Progenitor cell of endocrine pancreas (in vitro differentiated cells): ENCODE measurements at places on chromosomes 5 and 9.
A peak's percentile ranks its signal among the peaks of the same experiment; 100 is the strongest.

GRCh38 chr5:160092960-160093707 lies 26.1 kb downstream of the PWWP2A start:
- H3K4me3 ChIP-seq, result no peak overlapping the region
- no peak overlapping the region for H3K27ac ChIP-seq
- H3K27me3 ChIP-seq, result no peaks in the 10 kb centered on the region
- peaks cover 8% of the 10 kb centered on the region for H3K4me1 ChIP-seq
- H3K36me3 ChIP-seq, result peaks cover 20% of the 10 kb centered on the region

DNA sequence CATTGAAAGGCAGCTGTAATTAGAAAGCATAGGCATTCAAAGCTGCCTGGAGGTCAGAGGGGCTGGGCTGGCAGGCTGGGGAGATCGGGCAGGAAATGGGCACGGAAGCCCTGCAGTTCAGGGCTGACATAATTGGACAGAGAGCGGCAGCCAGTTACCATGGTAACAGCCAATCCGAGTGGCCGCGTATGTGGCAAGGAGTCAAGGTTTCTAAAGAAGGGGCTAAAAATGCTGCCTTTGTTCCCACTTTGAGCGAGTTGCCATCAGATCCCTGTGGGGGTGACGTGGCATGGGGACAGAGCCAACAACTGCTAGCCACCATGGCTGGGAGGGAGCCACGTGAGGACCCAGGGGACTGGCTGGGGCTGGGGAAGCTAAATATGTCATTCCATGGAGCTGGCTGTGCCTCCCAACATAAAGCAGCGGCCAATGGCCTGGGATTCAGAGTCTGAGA lies 44.7 kb upstream of the NDFIP1 start:
- no peak for DNase-seq
- H3K4me1 ChIP-seq, result peaks cover 16% of the 10 kb centered on the region
- no peaks in the 10 kb centered on the region for H3K27me3 ChIP-seq

DNA sequence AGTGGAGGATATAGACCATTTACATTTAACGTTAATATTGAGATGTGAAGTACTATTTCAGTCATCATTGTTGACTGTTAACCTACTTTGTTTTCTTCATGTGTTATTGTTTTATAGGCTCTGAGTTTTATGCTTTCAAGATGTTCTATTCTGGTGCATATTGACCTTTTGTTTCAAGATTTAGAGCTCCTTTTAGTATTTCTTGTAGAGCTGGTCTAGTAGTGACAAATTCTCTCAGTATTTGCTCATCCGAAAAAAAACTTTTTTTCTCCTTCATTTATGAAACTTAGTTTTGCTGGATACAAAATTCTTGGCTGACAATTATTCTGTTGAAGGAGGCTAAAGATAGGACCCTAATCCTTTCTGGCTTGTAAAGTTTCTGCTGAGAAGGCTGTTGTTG lies 91.3 kb downstream of the INVS start:
- H3K36me3 ChIP-seq, result peaks cover 47% of the 10 kb centered on the region
- no peak for DNase-seq
- H3K4me1 ChIP-seq, result no peaks in the 10 kb centered on the region

DNA sequence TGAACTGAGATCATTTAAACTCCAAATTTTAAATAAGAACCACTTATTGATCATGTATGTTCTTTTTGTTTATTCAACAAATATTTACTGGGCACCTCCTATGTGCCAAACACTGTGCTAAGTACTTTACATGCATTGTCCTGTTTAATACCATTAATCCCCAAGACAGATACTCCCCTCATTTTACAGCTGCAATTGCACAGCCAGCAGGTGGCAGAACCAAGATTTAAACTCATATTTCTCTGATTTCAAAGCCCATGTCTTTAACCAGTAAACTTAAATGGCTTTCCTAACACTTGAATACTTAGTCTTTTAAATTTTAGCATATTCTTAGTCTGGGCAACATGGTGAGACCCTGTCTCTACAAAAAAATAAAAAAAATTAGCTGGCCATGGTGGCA lies 43.4 kb upstream of the KIAA1958 start:
- no peak overlapping the region for H3K4me3 ChIP-seq
- H3K27me3 ChIP-seq, result no peaks in the 10 kb centered on the region
- no peak overlapping the region for H3K27ac ChIP-seq
- DNase-seq, result no peak

DNA sequence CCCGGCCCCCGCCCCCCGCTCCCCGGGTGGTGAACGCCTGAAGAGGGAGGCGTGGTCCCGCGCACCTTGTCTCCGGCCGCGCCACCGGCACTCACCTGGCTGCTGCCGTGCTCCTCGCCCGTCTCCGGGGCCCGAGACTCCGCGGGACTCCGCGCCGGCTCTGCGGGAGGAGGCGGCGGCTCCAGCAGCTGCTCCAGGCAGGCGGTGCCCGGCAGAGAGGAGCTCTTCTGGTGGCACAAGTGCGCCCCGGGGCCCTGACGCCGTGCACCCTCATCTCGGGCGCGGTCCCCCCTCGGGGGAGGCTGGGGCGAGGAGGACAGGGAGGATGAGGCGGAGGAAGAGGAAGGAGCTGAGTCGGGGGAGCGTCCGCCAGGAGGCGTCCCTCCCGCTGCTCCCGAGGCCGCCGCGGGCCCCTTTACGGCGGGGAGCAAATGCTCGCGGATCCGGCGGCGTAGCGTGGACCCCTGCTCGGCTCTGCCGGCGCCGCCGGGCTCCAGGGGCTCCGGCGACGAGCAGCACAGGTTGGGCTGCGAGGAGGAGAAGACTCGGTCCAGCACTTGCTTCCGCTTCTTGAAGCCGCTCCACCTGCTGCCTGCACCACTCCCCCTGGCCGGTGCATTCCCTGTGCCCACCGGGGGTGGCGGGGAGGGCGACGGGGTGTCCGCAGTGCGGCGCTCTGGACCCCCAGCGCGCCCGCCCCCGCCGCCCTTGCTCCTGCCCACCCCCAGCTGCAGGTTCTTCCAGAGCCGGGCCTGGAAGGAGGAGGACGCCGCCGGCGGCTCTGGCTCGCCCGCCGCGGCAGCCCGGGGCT lies 928 bp downstream of the MCTP1 start:
- peaks cover 67% of the 10 kb centered on the region for H3K27me3 ChIP-seq
- H3K4me3 ChIP-seq, result peak overlapping the region; percentile 67
- peaks cover 6% of the 10 kb centered on the region for H3K4me1 ChIP-seq

DNA sequence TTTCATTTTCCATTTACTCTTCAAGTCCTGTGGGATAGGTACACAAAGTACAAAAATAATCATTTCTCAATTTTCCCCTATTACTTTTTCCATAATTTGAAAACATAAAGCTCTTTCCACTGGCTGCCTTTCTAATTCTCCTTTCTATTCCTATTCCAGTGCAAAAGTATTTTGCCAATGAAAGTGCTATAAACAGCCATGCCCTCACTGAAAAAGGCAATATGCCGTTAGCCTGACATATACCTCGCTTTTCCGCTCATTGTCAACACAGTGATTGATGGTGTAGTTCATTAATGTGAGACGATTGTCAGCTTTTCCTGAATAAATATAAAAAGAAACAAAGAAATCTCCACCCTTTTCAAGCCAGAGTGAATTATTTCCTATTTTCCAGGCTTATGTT lies 97.5 kb downstream of the EBF1 start:
- no peaks in the 10 kb centered on the region for H3K36me3 ChIP-seq
- no peak for DNase-seq
- no peak overlapping the region for H3K27ac ChIP-seq
- peaks cover 9% of the 10 kb centered on the region for H3K4me1 ChIP-seq

- H3K36me3 ChIP-seq, result no peaks in the 10 kb centered on the region
- H3K4me3 ChIP-seq, result no peak overlapping the region
- H3K27me3 ChIP-seq, result no peaks in the 10 kb centered on the region
- no peak overlapping the region for H3K27ac ChIP-seq
Measured at GRCh38 chr5:98938464-98938863, 9.7 kb upstream of the CHD1 start.
